Activated CD4-positive, alpha-beta memory T cell treated with anti-CD3 and anti-CD28 coated beads for 36 hours (primary cell): ENCODE measurements at places on chromosomes 2 and 18. TPM values are rescaled to one million over a fixed set of nuclear protein-coding genes. Genes with fewer than 3 reads are reported as not detected.

The RTP5 gene
- total RNA-seq = 0.10 TPM

The GAREM1 gene
- 0.05 TPM for total RNA-seq

The CAPN14 gene
- 0.19 TPM for total RNA-seq

The CRYGD gene
- total RNA-seq = not detected

The SPP2 gene
- total RNA-seq = not detected

The ZNG1B gene
- 35.3 TPM for total RNA-seq

The OTX1 gene
- total RNA-seq = not detected

- H3K4me1 ChIP-seq = peaks cover 14% of the 10 kb centered on the region
- no peak for DNase-seq
- H3K27me3 ChIP-seq = no peaks in the 10 kb centered on the region
- H3K36me3 ChIP-seq = no peaks in the 10 kb centered on the region
- no peak overlapping the region for H3K27ac ChIP-seq
- no peak overlapping the region for H3K4me3 ChIP-seq
Observed at GRCh38 chr2:24617424-24617823, 126.4 kb downstream of the NCOA1 start.

- peaks cover 88% of the 10 kb centered on the region for H3K4me1 ChIP-seq
- H3K27ac ChIP-seq = peak overlapping the region; percentile 85
- H3K4me3 ChIP-seq = no peak overlapping the region
- H3K27me3 ChIP-seq = no peaks in the 10 kb centered on the region
- H3K36me3 ChIP-seq = peaks cover 12% of the 10 kb centered on the region
- DNase-seq = no peak
Observed at GRCh38 chr2:108630567-108631405, 88.5 kb upstream of the RANBP2 start.

- H3K4me3 ChIP-seq = no peak overlapping the region
- DNase-seq = peak; percentile 64
- no peak overlapping the region for H3K27ac ChIP-seq
- peaks cover 10% of the 10 kb centered on the region for H3K27me3 ChIP-seq
- H3K4me1 ChIP-seq = no peaks in the 10 kb centered on the region
Observed at GRCh38 chr2:235746257-235746934, 252.6 kb downstream of the AGAP1 start.

GRCh38 chr18:24138409-24138788, 463 bp upstream of the CABYR start:
- H3K27me3 ChIP-seq = peaks cover 12% of the 10 kb centered on the region
- DNase-seq = no peak
- H3K4me3 ChIP-seq = peak overlapping the region; percentile 85
- H3K36me3 ChIP-seq = no peaks in the 10 kb centered on the region

- H3K4me1 ChIP-seq = no peaks in the 10 kb centered on the region
- no peaks in the 10 kb centered on the region for H3K36me3 ChIP-seq
- no peak overlapping the region for H3K27ac ChIP-seq
- no peak overlapping the region for H3K4me3 ChIP-seq
- DNase-seq = no peak
Observed at GRCh38 chr2:22483036-22483435, 901.9 kb upstream of the KLHL29 start.

- H3K27me3 ChIP-seq = no peaks in the 10 kb centered on the region
- H3K36me3 ChIP-seq = peaks cover 2% of the 10 kb centered on the region
- DNase-seq = peak; percentile 6
Observed at GRCh38 chr2:239719791-239720360, 305.3 kb downstream of the NDUFA10 start.

- no peak for DNase-seq
- H3K36me3 ChIP-seq = no peaks in the 10 kb centered on the region
- peak overlapping the region; percentile 48 for H3K4me3 ChIP-seq
- H3K27ac ChIP-seq = no peak overlapping the region
- peaks cover 6% of the 10 kb centered on the region for H3K4me1 ChIP-seq
Observed at GRCh38 chr2:31137211-31138036, 816 bp downstream of the GALNT14 start.

DNA sequence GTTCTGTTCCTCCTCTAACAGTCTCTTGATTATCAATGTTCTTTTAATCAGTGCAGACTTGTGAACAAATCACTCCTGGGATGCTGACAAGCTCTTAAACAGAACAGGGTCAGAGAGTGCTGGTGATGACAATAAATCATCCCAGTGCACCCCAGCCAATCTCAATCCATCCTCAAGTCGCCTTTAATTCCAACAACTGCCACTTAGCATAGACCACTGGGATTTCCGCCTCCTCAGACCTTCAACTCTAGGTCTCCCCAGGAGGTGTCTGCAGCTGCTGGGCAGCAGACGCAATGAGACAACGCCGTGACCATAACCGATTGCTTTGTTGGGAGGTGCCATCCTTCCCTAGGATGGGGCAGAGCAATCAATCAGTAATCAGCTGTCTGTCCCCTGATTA, 184.2 kb upstream of the ACAA2 start:
- no peaks in the 10 kb centered on the region for H3K4me1 ChIP-seq
- peaks cover 6% of the 10 kb centered on the region for H3K27me3 ChIP-seq
- H3K36me3 ChIP-seq = no peaks in the 10 kb centered on the region

GRCh38 chr2:25229279-25230197, 61.2 kb upstream of the POMC start:
- no peak for DNase-seq
- H3K36me3 ChIP-seq = peaks cover 23% of the 10 kb centered on the region
- no peak overlapping the region for H3K4me3 ChIP-seq
- H3K27me3 ChIP-seq = no peaks in the 10 kb centered on the region
- H3K4me1 ChIP-seq = peaks cover 9% of the 10 kb centered on the region

- no peak overlapping the region for H3K4me3 ChIP-seq
- peaks cover 38% of the 10 kb centered on the region for H3K4me1 ChIP-seq
- H3K36me3 ChIP-seq = no peaks in the 10 kb centered on the region
- no peak for DNase-seq
- H3K27ac ChIP-seq = no peak overlapping the region
Observed at GRCh38 chr2:191155608-191156071, 4.8 kb upstream of the STAT4 start.

GRCh38 chr2:233081731-233082221, 21.6 kb downstream of the INPP5D start:
- peak overlapping the region; percentile 39 for H3K4me3 ChIP-seq
- no peak for DNase-seq
- peaks cover 37% of the 10 kb centered on the region for H3K36me3 ChIP-seq
- H3K27me3 ChIP-seq = no peaks in the 10 kb centered on the region
- H3K27ac ChIP-seq = peak overlapping the region; percentile 98
- peaks cover 85% of the 10 kb centered on the region for H3K4me1 ChIP-seq

DNA sequence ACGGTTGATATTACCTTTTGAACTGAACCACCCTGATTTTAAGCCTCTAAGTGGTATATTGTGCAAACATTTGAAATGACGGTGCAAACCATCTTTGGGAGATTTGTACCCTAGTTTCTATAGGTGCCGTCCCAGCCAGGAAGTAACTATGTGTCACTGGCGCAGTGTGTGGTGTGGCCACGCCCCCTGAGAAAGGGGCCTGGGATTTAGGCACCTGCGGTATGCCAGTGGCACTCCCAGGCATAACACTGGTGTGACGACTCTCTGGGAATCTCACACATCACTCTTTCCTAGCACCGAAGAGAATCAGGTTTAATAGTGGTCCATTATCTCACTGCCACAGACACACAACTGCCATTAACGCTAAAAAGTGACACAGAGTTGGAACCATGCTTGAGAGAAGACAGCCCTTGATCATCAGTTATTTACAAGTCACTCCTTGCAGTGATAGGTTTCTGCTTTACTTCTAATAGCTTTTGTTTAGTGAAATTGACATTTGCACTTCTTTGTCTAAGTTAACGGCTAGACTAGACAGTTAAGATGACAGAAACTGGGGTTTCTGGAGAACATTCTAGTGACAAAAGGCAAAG, 11.1 kb downstream of the AQP4 start:
- no peaks in the 10 kb centered on the region for H3K4me1 ChIP-seq
- no peak overlapping the region for H3K4me3 ChIP-seq
- H3K27ac ChIP-seq = no peak overlapping the region
- no peaks in the 10 kb centered on the region for H3K27me3 ChIP-seq
- H3K36me3 ChIP-seq = no peaks in the 10 kb centered on the region
- no peak for DNase-seq

DNA sequence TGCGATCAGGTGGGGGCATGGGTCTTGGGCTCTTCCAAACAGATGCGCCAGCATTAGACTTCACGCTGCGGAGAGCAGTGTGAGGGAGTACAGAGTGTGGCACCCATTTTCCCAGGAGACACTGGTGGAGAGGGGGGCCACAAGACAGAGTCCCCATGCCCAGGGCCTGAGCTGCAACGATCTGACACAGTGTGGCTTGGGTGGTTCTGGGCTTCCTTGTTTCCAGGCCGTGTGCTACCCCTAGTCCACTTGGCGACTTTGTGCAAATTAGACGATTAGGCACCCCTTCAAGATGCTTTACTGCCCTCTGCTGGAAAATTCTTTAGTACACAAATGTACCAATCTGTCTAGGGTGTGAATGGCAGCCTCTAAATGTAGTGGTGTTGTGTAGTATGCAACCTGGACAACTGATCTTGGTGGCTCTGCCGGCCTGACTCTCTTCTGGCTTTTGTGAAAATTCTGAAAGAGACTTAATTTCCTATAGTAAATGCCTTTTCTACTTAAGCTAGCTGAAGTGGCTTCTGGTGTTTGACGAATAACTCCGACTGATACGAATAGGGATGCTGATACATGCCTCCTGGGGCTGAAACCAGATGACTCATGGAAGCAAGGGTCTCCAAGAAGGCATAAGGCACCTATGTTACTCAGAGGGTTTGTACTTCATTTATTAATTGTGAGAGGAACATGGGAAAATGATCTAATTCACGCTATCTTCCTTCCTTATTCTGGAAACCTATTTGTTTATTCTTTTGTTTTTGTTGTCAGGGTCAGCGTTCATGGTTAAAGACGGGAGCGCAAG, 92.3 kb upstream of the SMAD2 start:
- H3K36me3 ChIP-seq = no peaks in the 10 kb centered on the region
- no peak overlapping the region for H3K27ac ChIP-seq
- H3K4me3 ChIP-seq = no peak overlapping the region
- no peak for DNase-seq
- H3K27me3 ChIP-seq = peaks cover 20% of the 10 kb centered on the region

GRCh38 chr2:2768476-2768875, 437.4 kb upstream of the MYT1L start:
- no peaks in the 10 kb centered on the region for H3K36me3 ChIP-seq
- no peak overlapping the region for H3K4me3 ChIP-seq
- no peak overlapping the region for H3K27ac ChIP-seq
- no peak for DNase-seq

- H3K36me3 ChIP-seq = peaks cover 2% of the 10 kb centered on the region
- no peak overlapping the region for H3K27ac ChIP-seq
- H3K27me3 ChIP-seq = no peaks in the 10 kb centered on the region
- DNase-seq = no peak
Observed at GRCh38 chr2:69561101-69561500, 82.4 kb downstream of the AAK1 start.

- H3K27ac ChIP-seq = no peak overlapping the region
- no peak overlapping the region for H3K4me3 ChIP-seq
- H3K4me1 ChIP-seq = no peaks in the 10 kb centered on the region
- no peak for DNase-seq
Observed at GRCh38 chr18:11665587-11665986, 23.5 kb upstream of the GNAL start.

GRCh38 chr2:25548601-25549000, 124.8 kb downstream of the DTNB start:
- H3K27me3 ChIP-seq = no peaks in the 10 kb centered on the region
- DNase-seq = no peak
- H3K36me3 ChIP-seq = no peaks in the 10 kb centered on the region

DNA sequence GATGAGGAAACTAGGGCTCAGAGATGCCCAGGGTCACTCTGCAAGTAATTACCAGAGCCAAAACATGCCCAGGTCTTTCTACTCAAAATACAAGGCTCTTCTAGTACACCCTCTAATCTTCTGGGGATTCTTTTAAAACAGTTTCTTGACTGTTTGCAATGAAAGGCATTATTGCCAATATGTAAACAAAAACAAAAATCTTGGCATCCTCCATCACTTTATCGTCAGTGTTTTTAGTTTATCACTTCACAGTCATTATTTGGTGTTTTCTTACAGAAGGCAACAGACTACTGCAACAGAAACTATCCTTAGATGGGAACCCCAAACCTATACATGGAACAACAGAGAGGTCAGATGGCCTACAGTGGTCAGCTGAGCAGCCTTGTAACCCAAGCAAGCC, 71.0 kb downstream of the KCTD18 start:
- no peak for DNase-seq
- peaks cover 3% of the 10 kb centered on the region for H3K36me3 ChIP-seq
- H3K27ac ChIP-seq = no peak overlapping the region
- H3K4me3 ChIP-seq = no peak overlapping the region
- H3K27me3 ChIP-seq = no peaks in the 10 kb centered on the region

- DNase-seq = peak; percentile 35
- no peak overlapping the region for H3K4me3 ChIP-seq
- no peaks in the 10 kb centered on the region for H3K36me3 ChIP-seq
- peaks cover 3% of the 10 kb centered on the region for H3K27me3 ChIP-seq
Observed at GRCh38 chr2:119407430-119408220, 24.0 kb upstream of the TMEM37 start.

DNA sequence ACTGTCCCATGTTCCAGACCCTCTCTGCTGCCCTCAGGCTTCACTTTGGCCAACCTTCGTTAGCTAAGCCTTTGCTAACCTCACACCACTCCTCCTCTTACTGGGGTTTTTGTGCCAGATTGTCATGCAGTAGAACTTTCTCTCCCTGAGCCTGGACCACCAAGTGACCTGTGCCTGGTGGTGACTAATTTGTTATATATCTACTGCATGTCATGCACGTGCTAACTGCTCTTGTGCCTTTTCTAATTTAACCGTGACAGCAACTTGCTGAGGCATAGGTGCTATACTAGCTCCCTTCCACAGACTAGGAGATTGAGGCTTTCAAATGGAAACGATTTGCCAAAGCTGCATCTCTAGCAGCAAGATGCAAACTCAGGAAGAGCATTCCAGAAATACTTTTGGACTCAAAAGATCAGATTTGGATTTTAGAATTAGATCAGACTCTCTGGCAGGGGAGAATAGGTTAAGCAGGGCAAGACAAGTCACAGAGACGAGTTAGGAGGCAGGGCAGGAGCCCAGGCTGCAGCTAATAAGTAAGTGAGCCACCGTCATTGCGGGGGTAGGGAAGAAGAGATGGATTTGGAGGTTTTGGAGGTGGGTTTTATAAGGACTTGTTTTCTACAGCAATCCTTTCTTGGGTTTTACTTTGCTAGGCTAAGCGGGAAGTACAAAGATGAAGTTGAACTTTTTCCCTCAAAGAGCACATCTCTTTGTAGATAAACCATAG, 1.8 kb downstream of the PPP1R7 start:
- H3K4me1 ChIP-seq = peaks cover 56% of the 10 kb centered on the region
- no peaks in the 10 kb centered on the region for H3K27me3 ChIP-seq
- peaks cover 13% of the 10 kb centered on the region for H3K36me3 ChIP-seq
- H3K27ac ChIP-seq = peak overlapping the region; percentile 34

DNA sequence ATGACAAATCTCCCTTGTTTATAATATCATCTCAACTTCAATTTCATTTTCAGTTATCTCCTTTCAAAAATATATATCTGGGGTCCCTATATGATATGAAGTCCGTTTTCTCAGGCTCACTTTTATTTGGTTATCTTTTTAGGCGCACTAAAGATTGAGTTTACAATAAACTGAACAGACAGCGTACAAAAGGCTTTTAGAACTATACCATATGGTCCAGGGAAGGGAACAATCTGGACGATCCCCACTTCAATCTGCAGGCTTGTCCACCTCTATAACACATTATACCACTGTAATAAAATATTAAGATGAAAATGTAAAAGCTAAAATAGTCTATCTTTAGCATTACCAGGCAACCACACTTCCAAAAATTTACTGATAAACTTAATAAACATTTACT, 289.9 kb downstream of the ZEB2 start:
- peaks cover 40% of the 10 kb centered on the region for H3K4me1 ChIP-seq
- H3K27me3 ChIP-seq = no peaks in the 10 kb centered on the region
- H3K36me3 ChIP-seq = peaks cover 3% of the 10 kb centered on the region
- DNase-seq = no peak

GRCh38 chr2:127768775-127769479, 42.0 kb downstream of the WDR33 start:
- H3K4me1 ChIP-seq = peaks cover 10% of the 10 kb centered on the region
- no peaks in the 10 kb centered on the region for H3K27me3 ChIP-seq
- H3K27ac ChIP-seq = no peak overlapping the region
- no peak for DNase-seq
